SK-MEL-5 (cell line): ENCODE measurements at places on chromosomes 16 and 17. TPM values are rescaled to one million over a fixed set of nuclear protein-coding genes. Genes with fewer than 3 reads are reported as not detected.
A peak's percentile ranks its signal among the peaks of the same experiment; 100 is the strongest.

Gene EVPL
- 0.08 and 0.16 TPM in 2 replicates for total RNA-seq

DNA sequence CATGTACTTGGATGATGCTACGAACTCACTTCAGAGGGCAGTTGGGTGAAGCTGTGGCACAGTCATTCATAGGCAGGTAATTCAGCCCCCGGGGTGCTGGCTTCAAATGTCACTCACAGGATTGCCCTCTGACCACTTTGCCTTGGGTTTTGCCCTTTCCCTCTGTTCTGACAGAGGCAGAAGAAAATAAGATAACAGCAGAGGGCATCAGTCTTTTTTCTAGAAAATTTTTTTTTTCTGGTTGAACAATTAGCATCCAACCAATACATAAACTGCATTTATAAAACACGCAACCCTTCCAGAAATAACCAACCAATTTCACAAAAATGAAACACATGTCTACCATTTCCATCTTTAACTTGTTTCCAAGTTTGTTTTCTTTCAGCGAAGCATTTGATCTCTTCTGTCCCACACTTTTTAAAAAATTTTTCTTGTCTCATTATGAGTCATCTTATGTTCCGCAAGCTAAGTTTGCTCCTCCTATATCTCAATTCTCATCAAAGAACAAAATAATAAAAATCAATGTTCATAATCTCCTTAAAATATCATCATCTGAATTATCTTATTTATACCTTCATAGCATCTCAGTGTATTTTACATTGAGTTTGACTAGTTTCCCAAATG is 15.6 kb downstream of the NACA2 start:
- peak; percentile 15 for DNase-seq

Gene C17orf78
- not detected in 2 replicates for total RNA-seq

Gene ZNF23
- 7.5 and 10.7 TPM in 2 replicates for total RNA-seq

Gene GNGT2
- total RNA-seq = not detected in 2 replicates

Gene MT1A
- not detected in 2 replicates for total RNA-seq

Gene CACNG3
- not detected in 2 replicates for total RNA-seq

DNA sequence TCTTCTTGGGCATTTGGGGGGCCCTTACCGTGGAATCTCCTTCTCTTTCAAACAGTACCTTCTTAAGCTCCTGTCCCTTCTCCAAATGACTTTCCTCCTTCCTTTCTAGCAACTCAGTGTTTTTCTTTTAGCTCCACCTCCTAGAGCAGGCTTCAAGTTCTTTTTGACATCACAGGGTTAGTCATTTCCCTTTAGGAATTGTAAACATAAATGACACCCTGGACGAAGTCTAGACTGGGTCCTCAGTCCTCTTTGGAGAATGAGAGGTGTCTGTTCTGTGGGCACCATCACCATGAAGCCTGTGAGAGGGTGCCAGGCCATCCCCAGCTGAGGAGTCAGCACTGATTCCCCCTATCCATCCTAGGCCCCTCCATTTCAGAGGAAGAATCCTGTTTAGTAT is 94.7 kb downstream of the SALL1 start:
- DNase-seq = no peak

DNA sequence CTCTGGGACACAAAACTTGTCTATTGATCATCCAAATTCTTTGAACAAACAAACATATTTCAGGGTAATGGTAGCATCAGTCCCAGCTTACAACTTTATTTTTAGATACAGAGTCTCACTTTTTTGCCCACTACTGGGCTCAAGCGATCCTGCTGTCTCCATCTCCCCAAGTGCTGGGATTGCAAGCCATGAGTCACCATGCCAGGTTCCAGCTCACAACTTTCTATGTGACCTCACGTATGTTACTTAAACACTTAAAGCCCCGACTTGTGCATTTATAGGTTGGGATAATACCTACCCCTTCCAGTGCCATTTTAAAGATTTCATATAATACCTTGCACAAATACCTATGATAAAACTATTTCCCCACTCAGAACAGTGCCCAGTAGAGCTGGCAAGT is 42.0 kb upstream of the KSR1 start:
- no peak for DNase-seq

GRCh38 chr16:79656553-79657115 is 56.1 kb upstream of the MAF start:
- no peak for DNase-seq

Gene PRSS27
- total RNA-seq = 0.13 and 0.24 TPM in 2 replicates

- no peak for DNase-seq
Measured at GRCh38 chr17:31595076-31595475, 203.6 kb downstream of the RAB11FIP4 start.

GRCh38 chr17:65268832-65269231 is 131.7 kb downstream of the RGS9 start:
- DNase-seq = no peak

GRCh38 chr17:11330006-11330405 is 89.0 kb downstream of the SHISA6 start:
- no peak for DNase-seq

DNA sequence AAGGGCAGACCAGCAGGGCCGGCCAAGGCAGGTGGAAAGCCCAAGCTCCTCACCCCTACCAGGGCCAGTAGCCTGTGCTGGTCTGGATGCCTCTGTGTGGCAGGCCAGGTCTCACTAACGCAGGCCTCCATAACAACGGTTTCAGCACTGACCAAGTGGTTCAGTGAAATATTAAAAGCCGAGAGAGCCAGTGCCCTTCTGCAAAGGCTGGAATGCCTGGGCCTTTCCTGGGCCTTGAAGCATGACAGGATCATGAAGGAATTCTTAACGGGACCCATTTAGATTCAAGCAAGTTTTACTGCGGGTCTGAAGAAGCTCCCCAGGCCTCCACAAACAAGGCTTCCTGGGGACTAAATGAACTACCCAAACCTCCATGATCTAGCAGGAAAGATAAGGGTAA is 16.3 kb downstream of the ADAD2 start:
- DNase-seq = no peak

GRCh38 chr17:79923974-79924638 is 84.9 kb upstream of the CBX4 start:
- DNase-seq = peak; percentile 93

- DNase-seq = no peak
Measured at GRCh38 chr16:29991571-29991904, 3.9 kb downstream of the HIRIP3 start.

GRCh38 chr17:340074-340473 is 12.5 kb downstream of the RPH3AL start:
- DNase-seq = no peak

GRCh38 chr17:31697838-31698237 is 161.2 kb downstream of the COPRS start:
- DNase-seq = no peak
